WTC11 (cell line): ENCODE measurements at places on chromosomes 7 and 10.
A peak's percentile ranks its signal among the peaks of the same experiment; 100 is the strongest.

DNA sequence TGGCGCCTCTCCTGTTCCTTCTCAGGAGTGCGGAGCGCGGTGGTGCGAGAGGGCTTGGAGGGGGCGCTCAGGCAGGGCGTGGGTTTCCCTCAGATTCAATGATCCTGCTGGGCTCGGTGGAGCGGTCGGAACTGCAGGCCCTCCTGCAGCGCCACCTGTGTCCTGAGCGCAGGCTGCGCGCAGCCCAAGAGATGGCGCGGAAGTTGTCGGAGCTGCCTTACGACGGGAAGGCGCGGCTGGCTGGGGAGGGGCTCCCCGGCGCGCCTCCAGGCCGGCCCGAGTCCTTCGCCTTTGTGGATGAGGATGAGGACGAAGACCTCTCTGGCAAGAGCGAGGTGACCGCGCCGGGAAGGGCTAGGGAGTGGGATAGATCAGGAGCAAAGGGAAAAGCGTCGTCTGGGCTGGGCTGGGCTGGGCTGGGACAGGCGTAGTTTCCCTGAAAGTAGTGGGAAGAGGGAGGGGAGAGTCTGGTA is 17.0 kb downstream of the FAM131B start:
- peak; percentile 82 for DNase-seq

DNA sequence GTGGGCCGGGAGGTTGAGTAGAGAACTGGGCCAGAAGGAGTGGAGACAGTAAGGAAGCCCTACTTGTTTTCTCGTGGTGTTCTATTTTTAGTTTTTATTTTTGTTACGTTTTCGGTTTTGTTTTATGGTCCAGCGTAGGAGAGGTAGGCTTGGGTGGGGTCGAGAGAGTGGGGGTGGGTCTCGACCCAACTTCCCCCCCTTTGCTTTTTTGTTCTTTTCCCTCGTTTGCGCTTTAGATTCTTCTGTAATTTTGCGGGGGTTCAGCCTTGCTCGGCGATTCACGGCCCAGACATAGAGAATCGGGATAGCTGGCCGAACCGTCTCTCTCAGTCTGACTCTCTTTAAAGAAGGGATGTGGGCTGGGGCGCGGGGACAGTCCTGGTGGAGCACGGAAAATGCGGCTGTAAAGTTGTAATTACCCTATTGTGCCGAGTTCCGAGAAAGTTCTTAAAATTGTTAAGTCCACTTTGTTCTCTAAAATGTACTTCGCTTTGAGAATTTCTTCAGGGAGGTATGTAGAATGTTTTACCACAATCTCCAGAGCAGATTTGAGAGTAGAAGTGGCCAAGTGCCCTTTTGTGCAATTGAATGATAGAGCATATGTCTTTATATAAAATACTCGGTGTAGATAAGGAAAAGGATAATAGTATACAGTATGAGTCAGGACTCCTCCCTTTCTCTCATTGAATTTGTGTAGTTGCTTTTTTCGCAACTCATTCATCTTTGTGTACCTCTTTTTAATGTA is 816 bp downstream of the DMTF1 start:
- DNase-seq, result peak; percentile 16

GRCh38 chr7:73442903-73443500 is 9.4 kb downstream of the FZD9 start:
- no peak for DNase-seq

- DNase-seq, result no peak
Measured at GRCh38 chr10:120969219-120969645, 118.1 kb downstream of the WDR11 start.

DNA sequence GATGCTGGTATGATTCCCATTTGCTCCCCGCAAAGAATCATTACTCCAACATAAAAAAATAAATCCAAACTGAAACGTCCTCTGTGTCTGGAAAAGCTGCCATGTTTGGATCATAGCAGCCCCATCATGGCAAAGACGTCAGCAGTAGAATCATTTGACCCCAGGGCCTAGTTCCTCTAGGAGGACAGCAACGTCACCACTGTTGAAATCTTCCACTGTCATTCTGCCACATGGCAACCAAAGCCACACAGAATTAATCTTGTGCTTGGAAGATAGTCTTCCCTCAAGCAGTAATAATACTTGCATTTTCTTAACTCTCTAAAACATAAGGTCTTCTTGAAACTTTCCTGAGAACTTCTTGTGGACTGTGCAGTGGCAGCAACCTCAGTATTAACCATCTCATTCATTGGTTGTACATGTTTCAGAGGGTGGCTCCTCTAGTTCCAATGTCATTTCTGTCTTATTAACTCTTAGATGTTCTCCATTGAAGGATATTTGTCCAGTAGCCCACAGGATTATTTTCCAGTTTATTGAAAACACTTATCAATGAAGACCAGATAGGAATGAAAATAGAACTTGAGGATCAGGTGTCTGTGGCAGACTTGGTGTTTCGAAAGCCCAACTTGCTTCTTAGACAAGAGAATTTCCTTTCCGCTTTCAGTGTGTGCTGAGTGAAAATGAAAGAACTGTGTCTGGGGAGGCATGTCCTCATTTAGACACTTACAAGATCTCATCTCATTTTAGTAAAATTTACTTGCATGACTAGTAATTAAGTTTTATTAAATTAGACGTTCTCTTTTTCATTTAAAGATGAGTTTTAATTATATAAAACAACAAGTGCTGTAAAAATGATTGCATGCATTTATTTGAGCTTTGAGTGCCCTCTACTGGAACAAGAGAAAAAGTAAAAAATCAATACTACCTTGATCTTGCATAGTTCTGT is 28.9 kb upstream of the INHBA start:
- no peak for DNase-seq

DNA sequence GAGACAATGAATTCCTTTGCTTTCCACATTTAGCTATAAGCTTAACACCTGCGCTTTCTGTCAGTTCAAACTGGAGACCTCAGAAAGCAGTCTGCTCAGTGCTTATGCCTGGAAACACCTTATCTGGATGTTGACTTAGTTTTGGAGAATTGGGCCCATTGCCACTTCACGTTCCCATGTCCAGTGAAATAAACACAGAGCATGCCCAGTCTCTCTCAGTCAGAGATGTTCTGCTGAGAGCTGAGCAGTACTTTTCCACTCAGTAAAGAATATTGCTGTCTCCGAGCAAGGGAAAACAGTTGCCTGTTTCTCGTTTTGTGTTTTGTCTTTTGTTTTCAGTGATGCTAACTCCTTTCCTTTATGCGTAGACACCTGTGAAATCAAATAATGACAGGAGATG is 83.2 kb upstream of the PRR15 start:
- no peak for DNase-seq

DNA sequence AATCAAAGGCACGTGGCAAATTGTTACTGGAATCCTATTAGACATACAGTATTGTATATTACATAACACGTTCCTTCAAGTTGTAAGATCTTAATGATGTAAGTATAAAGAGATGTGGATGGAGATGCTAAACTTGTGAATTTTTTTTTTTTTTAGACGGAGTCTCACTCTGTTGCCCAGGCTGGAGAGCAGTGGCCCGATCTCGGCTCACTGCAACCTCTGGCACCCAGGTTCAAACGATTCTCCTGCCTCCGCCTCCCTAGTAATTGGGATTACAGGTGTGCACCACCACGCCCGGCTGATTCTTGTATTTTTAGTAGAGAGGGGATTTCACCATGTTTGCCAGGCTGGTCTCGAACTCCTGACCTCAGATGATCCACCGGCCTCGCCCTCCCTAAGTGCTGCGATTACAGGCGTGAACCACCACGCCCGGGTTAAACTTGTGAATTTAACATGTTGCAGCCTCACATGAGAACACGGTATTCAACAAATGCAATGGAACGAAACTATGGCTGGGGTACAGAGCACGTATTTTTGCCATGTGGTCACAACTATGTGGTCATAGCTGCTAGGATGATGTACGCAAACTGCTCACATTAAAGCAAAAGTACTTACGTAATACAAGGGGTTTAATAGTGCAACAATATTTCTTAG is 818 bp upstream of the SUPV3L1 start:
- no peak for DNase-seq

- DNase-seq, result peak; percentile 49
Measured at GRCh38 chr7:1758028-1758858, 88.2 kb downstream of the ELFN1 start.

DNA sequence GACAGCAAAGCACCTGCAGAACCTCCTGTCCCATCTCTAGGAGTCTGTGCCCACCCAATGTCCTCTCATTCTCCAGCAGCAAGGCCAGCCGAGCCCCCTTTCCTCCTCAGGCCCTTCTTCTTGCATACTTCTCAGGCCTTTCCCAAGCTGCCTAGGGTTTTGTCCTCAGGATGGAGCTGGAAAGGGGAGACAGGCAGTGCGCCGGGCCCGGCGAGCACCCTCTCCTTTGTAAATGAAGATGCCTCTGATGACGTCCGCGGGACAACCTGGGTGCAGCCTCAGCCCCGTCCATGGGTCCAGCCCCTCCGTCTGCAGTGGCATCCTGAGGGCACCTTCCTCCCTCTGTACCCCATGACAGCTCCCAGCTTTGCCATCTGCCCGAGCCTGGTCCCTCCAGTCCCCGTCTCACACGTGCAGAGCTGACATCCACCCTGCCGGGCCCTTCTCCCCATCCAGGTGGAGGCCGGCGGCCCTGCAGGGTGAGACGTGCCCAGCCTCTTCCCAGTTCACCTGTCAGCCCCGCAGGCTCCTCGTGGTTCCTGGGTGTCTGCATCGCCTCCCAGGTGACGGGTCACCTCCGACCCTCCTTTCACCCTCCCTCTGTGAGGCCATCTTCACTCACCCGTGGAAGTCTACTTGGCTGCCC is 36.4 kb downstream of the JAKMIP3 start:
- no peak for DNase-seq

DNA sequence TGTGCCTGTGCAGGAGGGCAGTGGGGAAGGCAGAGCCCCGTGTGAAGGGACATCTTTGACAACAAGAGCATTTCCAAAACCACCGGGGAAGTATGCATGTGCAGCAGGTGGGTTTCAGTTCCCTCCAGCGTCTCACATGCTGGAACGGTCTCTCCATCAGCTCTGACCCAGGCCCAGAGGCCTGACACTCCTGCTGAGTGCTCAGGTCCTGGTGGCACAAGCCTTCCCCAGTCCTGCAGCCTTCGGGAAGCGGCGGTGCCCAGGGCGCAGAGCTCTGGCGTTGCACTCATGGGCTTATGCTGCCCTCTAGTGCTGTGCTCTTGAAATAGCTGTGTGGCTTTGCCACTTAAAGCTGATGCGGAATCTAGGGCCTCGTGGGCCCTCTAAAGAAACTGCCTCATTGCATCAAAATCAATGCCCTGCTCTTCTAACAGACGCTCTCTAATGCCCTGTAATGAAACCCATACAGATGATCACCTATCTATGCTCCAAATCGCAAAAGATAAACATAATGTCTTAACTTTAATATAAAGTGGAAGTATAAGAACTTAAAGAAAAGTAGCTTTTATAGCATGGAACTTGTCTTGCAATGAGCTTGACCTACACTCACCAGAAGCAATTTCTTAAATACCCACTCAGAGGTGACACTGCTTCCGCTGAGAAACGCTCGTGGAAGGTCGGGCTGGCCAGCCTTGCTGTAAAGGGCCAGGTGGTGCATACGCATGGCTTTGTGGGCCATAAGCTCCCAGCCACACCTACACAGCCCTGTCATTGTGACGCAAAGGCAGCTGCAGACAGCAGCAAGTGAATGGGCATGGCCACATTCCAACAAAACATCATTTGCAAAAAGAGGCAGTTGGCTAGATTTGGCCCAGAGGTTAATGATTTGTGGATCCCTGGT is 38.6 kb downstream of the CLRN3 start:
- DNase-seq, result peak; percentile 70

- DNase-seq, result no peak
Measured at GRCh38 chr7:46393142-46393541, 472.1 kb upstream of the IGFBP3 start.

- DNase-seq, result no peak
Measured at GRCh38 chr10:89609833-89610346, 35.2 kb downstream of the PANK1 start.

DNA sequence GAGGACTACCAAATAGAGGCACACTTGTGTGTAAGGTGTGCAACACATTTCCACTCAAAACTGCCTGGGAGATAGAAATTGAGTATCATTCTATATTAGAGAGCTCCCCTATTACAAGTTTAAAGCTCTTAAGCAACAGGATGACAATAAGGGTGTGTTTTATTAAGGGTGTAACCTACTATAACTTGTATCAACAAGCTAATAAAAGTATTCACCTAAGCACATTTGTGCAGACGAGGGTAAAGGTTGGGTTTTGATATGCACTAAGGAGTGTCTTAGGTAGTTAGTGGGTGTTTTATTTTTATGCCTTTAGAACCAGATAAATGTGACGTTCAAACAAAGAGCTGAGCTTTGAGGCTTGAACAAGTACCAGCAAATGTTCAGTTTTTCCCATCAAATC is 2.8 kb upstream of the FAM53B start:
- DNase-seq, result no peak

DNA sequence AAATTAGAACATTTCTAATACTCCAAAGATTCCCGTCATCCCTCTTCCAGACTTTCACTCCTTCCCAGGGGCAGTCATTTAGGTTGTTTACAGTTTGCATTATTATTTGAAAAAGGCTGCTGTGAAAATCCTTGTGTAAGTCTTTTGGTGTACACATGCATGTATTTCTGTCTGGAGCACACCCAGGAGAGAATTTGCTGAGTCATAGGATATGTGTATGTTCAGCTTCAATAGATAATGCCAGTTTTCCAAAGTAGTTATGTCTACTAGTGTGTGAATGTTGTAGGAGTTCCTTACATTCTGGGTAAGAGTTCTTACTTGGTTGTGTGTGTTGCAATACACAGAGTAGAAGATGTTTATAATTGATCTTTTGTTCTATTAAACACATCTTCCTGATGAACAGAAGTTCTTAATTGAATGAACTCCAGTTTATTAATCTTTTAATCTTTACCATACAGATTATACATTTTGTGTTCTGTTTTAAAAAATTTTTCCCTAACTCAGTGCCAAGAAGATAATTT is 25.3 kb downstream of the CROT start:
- no peak for DNase-seq

GRCh38 chr7:88457320-88457719 is 150.6 kb upstream of the STEAP4 start:
- DNase-seq, result no peak

DNA sequence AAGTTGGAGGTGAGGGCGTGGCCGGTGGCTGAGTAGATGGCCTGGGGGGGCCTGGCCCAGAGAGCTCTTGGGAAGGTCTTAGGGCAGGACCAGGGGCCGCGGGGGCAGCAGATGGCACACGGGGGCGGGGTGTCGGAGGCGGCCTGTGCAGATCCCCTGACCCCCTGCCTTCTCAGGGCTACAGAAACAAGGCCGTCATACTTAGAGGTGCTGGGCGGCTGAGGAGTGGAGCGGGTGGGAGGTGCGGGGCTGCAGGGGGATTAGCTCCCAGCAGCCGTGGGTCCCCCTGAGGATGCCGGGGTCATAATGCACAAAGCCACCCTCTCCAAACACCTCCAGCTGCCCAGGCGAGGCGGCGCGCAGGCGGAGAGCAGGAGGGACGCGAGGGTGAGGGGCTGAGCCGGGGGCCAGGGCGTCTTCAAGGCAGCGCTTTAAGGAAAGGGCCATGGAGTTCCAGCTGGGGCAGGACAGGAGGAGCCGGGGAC is 40.4 kb upstream of the ZNF32 start:
- DNase-seq, result no peak

- no peak for DNase-seq
Measured at GRCh38 chr7:99079104-99079503, 64.8 kb downstream of the SMURF1 start.
